ENCODE measurements at places on chromosomes 7 and 10. TPM values are rescaled to one million over a fixed set of nuclear protein-coding genes. Genes with fewer than 3 reads are reported as not detected.

DNA sequence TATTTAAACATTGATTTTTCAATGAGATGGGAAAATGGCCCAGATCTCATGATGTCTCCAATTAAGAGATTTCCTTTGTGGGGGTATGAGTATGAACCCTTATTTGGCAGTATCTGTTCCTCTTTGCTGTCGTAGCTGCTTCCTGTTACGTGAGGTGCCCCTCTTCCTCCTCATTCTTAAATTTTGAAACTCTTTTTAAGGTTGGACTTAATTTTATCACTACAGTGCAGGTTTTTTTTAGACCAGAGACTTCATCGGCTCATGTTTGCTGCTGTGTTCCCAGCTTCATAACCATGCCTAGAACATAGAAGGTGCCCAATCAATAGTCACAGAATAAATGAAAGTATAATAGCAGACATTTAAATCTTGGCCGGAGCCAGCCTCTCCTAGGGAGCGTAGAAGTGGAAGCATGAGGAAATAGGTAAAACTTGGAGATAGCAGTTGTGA is 2.4 kb downstream of the MIOS start:
- H3K27ac ChIP-seq: peak overlapping the region; percentile 90
- H3K4me1 ChIP-seq: peaks cover 46% of the 10 kb centered on the region
- DNase-seq: no peak
- H3K36me3 ChIP-seq: peaks cover 47% of the 10 kb centered on the region

GRCh38 chr7:130379921-130380860 is at the start of gene CPA1:
Gene CPA1, plus strand, starts transcription at chr7:130380494. Its CDS starts 27 bp downstream, at chr7:130380521.
- H3K27ac ChIP-seq: no peak within 1 kb of the TSS
- H3K27me3 ChIP-seq: no peaks in the 10 kb centered on the region
- no peaks in the 10 kb centered on the region for H3K4me1 ChIP-seq
- H3K4me3 ChIP-seq: no peak within 1 kb of the TSS

DNA sequence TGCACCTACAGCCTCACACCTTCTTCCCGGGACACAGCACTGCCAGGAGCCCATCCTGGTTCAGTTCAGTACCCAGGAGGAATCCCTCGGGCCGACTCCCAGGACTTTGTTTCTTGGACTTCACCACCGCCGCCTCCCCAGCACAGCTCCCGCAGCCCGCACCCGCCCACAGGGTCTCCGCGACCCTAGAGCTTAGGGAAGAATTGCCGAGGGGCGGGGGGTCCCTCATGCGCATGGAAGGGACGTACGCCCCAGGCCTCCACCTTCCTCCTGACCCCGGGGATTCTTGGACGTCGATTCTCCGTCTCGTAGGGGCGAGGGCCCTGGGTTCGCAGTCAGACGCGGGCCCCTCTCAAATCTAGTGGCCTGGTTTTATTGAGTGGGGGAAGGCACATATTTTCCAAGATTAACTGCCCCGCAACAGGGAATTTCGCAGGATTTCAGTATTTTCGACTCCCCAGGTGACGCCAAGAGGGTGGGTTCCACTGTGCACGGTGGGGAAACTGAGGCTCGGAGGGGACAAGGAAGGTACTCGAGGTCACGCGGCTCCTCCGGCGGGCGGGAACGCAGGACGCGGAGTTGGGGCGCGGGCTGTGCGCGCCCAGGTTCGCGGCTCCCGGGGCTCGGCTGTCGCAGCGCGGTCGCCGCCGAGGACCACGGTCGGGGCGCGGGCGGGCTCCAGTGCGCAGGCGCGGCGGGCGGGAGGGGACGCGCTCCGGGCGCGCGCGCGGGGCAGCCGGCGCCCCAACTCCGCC is at the start of gene ADCY1:
TSS of gene ADCY1 (plus strand) at position 708 of the 755 bp plus-strand sequence. CDS start 176 bp downstream, outside the sequence.
- no peak within 1 kb of the TSS for H3K27ac ChIP-seq
- H3K27me3 ChIP-seq: peaks cover 45% of the 10 kb centered on the region
- no peaks in the 10 kb centered on the region for H3K4me1 ChIP-seq
- peak within 1 kb of the TSS; percentile 23 for H3K4me3 ChIP-seq
- DNase-seq: peak; percentile 45

DNA sequence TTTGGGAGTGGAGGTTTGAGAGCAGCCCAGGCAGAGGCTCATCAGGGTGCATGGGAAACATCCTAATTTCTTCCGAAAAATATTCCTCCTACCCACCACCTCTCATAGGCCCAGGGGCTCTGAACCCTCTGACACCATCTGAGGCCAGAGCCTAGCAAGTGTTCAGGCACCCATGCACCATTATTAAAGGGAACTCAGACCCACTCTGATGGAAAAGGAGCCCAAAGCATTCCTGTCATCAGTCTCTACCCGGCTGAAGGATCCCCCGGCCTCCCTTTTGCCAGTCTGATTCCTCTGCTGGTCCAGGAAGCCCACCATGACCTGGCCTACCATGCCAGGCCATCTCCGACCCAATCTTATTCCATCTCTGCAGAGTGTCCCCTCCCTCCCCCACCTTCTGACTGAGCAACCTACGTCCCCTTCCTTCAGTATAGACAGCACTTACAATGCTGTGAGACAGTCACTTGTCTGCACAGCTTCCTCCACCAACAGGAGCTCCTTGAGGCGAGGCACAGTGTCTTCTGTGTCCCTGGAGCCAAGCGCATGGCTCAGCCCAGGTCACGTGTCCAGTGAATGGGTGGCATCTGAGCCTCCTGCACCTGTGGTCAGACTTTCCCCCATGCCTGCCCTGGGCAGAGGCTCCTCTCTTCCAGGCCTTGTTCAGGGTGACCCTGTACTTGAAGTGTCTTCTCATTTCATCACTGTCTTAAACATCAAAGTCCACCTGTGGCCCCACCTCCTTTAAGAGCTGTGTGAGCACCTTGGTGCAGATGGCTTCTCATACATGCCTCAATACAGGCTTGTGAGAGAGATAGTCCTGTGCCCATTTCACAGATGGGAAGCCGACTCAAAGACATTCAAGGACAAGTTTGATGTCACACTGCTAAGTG is 889 bp upstream of the GPR15LG start:
- no peaks in the 10 kb centered on the region for H3K27me3 ChIP-seq
- H3K36me3 ChIP-seq: no peaks in the 10 kb centered on the region
- H3K4me1 ChIP-seq: peaks cover 10% of the 10 kb centered on the region
- H3K27ac ChIP-seq: no peak overlapping the region
- no peak overlapping the region for H3K4me3 ChIP-seq
- no peak for DNase-seq

- H3K27me3 ChIP-seq: peaks cover 33% of the 10 kb centered on the region
- H3K27ac ChIP-seq: no peak overlapping the region
- no peak overlapping the region for H3K4me3 ChIP-seq
- H3K4me1 ChIP-seq: peaks cover 5% of the 10 kb centered on the region
- no peak for DNase-seq
- H3K36me3 ChIP-seq: no peaks in the 10 kb centered on the region
These were observed 3.5 kb downstream of the EPO start for GRCh38 chr7:100723732-100724275.

- peak overlapping the region; percentile 54 for H3K4me3 ChIP-seq
- peak; percentile 85 for DNase-seq
- no peaks in the 10 kb centered on the region for H3K27me3 ChIP-seq
- H3K27ac ChIP-seq: peak overlapping the region; percentile 86
These were observed 46.0 kb downstream of the CDC123 start for GRCh38 chr10:12241810-12242529.

DNA sequence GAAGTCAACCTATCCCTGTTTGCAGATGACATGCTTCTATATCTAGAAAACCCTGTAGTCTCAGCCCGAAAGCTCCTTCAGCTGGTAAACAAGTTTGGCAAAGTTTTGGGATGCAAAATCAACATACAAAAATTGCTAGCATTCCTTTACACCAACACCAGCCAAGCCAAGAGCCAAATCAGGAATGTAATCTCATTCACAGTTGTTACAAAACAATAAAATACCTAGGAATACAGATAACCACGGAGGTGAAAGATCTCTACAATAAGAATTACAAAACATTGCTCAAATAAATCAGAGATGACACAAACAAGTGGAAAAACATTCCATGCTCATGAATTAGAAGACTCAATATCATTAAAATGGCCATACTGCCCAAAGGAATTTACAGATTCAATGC is 50.4 kb upstream of the ZNF365 start:
- H3K4me1 ChIP-seq: no peaks in the 10 kb centered on the region
- no peak overlapping the region for H3K4me3 ChIP-seq
- DNase-seq: no peak

DNA sequence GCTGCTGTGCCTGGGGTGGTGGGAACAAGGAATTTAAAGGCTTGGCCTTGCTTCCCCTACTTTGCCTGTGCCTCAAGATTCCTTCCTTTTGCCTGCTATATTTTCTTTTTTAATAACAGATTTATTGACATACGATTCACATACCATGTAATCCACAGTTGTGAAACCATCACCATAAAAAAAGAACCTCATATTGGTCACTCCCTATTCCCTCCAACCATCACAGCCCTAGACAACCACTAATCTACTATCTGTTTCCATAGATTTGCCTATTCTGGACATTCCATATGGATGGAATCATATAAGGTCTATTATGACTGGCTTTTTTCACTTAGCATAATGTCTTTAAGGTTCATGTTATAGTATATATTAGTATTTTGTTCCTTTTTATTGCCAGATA is 59.3 kb upstream of the TRIM8 start:
- H3K36me3 ChIP-seq: no peaks in the 10 kb centered on the region
- no peak overlapping the region for H3K27ac ChIP-seq

DNA sequence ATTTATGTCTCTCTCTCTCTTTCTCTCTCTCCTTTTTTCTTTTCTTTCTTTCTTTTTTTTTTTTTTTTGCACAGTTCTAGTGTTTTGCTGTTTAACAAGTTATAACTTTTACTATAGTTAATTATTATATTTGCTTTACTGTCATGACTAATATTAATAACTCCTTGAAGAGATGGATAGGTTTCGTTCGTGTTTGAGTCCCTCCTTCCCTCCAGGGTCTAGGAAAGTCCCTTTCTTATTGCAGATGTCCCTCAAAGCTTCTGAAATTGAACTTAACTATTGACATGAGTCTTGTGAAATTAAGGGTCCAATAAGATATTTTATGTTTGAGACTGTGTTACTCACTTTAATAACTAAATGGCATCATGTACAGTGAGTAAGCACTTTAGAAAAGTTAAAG is 131.4 kb downstream of the PLXDC2 start:
- H3K27ac ChIP-seq: no peak overlapping the region
- H3K4me1 ChIP-seq: no peaks in the 10 kb centered on the region
- no peaks in the 10 kb centered on the region for H3K27me3 ChIP-seq
- no peak overlapping the region for H3K4me3 ChIP-seq
- DNase-seq: no peak

DNA sequence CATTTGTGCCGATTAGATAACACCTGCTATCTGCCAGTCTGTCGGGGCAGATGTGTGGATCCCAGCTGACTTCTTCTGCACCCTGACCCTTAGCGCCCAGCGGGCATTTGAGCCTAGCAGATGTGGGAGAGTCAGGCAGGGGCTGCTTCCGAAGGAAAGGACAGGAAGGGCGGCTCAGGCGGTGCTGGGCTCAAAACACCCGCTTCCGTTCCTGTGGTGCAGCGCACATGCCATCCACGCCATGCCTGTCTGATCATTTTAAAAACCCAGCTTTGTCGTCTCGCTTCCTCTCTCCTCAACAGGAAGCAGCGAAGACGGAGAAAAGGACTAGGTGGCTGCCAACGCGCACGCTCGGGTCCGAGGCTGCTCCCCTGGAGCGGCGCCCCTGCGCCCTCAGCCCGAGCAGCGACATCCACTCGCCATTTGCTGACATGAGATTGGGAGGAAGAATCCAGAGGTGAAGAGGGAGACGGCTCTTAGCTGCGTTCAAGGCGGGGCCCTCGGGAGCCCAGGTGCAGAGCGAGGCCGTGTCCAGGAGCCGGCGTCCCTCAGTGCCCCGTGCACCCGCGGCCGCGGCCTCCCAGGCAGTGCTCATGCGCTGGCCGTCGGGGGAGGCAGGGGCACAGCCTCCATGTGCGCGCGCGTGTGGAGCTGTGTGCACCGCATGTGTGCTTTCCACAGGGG is 5.9 kb upstream of the BHLHA15 start:
- no peak overlapping the region for H3K27ac ChIP-seq
- no peaks in the 10 kb centered on the region for H3K27me3 ChIP-seq
- no peak overlapping the region for H3K4me3 ChIP-seq
- H3K36me3 ChIP-seq: peaks cover 30% of the 10 kb centered on the region
- H3K4me1 ChIP-seq: peaks cover 45% of the 10 kb centered on the region

DNA sequence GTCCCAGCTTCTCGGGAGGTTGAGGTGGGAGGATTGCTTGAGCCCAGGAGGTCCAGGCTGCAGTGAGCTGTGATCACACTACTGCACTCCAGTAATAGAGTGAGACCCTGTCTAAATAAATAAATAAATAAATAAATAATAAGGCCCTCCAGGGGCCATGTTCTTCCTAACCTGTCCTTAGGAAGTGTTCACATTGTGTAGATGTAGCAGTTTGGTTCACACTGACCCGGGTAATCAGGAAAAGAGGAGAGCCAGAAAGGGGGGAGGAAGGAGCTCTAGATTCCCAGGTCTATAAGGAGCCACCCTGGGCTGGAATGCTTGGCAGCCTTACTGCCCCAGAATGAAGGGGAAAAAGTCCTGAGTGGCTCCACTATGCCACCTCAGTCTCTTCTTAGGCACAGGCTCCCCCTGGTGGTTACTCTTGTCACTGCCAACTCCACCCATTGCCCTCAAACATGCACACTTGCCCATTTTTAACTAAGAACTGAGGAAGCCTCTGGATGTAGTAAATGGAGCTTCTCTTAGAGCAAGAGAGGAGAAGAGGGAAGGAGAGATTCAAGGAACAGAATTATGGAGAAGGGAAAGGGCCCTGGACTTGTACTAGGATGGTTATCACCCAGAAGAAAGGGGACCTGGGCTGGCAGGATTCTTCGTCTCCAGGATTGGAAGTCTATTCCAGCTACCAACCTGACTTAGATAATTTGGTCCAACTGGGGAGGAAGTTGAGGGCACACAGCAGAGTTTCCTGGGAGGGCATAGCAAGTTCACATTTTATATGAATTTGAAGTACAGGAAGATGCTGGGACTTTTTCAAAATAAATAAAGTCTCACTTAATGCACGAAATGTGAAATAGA is 7.8 kb downstream of the HPS6 start:
- peak; percentile 89 for DNase-seq
- no peak overlapping the region for H3K27ac ChIP-seq
- H3K4me1 ChIP-seq: peaks cover 2% of the 10 kb centered on the region
- no peak overlapping the region for H3K4me3 ChIP-seq
- no peaks in the 10 kb centered on the region for H3K36me3 ChIP-seq
- no peaks in the 10 kb centered on the region for H3K27me3 ChIP-seq

DNA sequence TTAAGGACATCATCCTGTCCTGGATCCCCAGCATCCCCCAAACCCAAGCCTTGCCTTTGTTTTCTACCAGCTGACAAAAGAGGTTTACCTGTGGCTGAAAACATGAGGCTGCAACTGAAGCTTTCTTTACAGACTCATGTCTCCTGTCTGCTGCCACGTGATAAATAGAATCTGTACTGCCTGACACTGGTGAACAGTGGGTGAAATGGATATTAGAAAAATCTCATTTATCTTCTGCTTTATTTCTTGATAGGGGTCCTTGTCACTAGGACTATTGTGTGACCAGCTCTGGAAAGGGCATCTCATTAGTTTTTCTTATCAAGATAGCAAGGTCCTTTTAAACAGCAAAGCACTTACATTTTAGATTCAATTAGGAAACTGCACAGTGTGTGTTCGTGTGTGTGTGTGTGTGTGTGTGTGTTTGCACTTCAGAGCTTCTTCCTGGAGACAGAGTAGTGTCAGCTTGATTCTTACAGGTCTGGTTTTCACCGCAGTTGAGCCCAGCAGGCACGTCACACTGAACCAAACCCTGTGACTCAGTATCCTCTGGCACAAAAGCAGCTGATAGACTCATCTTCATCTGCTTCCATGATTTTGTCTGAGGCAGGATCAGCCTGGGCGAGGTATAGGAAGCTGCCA is 373.5 kb upstream of the CELF2 start:
- H3K36me3 ChIP-seq: no peaks in the 10 kb centered on the region
- no peak overlapping the region for H3K27ac ChIP-seq

THSD7A gene
- not detected for total RNA-seq

LSM8 gene
- total RNA-seq: 49.9 TPM

NRG3 gene
- not detected for total RNA-seq

CLDN3 gene
- total RNA-seq: not detected

DNAAF5 gene
- 37.2 TPM for total RNA-seq

RBP3 gene
- not detected for total RNA-seq

All from activated CD4-positive, alpha-beta T cell treated with anti-CD3 and anti-CD28 coated beads for 36 hours (primary cell).